ENCODE measurements at places on chromosomes 13 and 19. TPM values are rescaled to one million over a fixed set of nuclear protein-coding genes. Genes with fewer than 3 reads are reported as not detected.

DNA sequence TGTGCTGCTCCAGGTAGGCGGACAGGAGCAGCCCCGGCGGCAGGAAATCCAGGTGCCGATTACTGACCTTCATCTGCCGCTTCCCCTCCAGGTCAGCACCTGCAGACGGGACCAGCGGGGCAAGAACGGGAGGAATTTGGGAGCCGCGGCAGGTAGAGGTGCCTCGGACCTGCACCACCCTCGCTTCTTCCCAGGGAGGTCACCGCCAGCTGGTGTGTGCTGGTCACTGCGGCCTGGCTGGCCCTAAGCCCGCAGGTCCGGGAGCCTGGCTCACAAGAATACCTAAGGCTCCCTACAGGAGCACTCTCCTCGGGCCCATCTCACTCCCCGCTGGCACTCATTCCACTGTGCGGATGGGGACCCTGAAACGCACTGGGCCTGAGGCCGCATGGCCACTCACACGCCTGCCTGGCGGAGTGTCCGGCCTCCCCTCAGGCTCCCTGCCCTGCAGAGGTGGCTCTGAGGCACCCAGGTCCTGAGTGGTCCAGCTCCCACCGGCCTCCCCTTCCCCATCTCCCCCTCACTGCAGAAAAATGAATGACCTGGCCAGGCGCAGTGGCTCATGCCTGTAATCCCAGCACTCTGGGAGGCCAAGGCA lies 4.3 kb downstream of the RNU6-9 start:
- DNase-seq: no peak

GRCh38 chr13:55815458-55816033 lies 1325.2 kb upstream of the PRR20A start:
- no peak for DNase-seq

DNA sequence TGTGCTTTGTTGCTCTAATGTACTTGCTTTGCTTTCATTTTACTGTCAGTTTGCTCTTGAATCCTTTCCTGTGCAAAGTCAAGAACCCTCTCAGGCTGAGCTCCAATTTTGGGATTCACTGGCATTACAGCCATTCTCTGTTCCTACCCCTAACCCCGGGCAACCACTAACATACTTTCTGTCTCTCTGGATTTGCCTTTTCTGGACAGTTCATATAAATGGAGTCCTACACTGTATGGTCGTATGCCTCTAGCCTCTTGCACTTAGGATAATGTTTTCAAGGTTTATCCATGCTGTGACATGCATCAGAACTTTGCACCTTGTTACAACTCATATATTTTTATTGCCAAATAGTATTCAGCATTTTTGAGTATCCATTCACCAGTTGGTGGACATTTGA lies 2.7 kb upstream of the TEX30 start:
- DNase-seq: no peak

Gene ZNF844
- total RNA-seq: 28.5 TPM

Gene ETV2
- not detected for total RNA-seq

- no peak for DNase-seq
Measured at GRCh38 chr19:3401004-3401768, 34.8 kb downstream of the NFIC start.

Gene PIH1D1
- 106 TPM for total RNA-seq

DNA sequence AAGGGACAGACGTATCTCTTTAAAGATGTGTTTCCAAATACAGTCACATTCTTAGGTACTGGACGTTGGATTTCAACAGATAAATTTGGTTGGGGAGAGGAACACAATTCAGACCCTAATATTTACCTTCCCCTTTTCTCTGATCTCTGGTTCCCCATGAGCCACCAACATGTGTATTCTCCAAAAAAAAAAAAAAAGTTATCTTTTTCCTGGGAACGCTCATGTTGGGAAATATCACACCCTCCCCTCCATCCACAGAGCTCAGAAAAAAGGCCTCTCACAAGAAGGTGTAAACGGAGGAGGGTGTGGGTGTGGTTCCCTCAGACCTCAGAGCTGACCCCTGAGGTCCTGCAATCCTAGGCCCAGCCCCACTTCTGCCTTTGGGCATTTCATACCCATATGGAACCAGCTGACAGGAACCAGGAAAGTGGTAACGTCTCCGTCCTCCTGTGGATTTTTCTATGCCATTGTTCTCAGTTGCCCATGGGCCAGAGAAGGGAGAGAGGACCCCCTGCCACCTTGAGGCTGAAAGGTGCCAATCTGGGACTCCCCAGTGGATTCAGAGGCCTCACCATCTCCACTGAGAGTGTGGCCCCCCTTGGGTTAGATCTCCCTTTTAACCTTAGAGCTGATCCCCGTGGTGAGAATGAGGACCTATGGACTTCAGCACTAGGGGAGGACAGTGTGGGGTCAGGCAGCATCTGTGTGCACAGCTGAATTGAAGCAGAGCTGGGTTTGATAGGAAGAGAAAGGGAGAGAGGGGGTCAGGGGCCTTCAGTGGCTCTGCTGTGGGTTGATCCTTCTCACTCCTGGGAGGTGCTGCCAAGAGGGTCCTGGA lies 8.4 kb upstream of the SIGLEC12 start:
- DNase-seq: no peak

DNA sequence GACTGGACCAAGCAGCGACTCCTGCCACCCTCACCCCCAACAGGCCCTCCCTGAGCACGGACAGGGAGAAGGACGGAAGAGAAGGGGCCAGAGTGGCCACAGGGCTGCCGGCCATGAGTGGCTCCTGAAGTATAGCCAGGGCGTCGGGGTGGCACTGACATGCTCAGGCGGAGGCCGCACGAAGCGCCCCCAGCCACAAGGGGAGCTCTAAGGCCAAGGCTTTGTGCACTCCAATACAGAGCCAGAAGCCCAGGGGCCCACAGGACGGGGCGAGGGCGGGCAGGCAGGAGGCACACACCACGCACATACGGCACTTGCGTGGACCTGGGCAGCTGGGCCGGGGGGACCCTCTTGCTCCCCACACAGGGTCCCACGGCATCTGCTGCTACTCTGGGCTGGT lies 52.0 kb downstream of the KLF2 start:
- no peak for DNase-seq

Gene PBX4
- total RNA-seq: 5.9 TPM

- peak; percentile 90 for DNase-seq
Measured at GRCh38 chr19:1252821-1253513, 4.6 kb downstream of the MIDN start.

Gene PRR36
- total RNA-seq: not detected

Gene PLPP2
- total RNA-seq: 120 TPM

Gene ZNF44
- 12.3 TPM for total RNA-seq

All from breast epithelium (tissue), 4 donors.